ENCODE measurements at places on chromosomes 7 and 10.

GRCh38 chr7:74671602-74672001 is 14.1 kb downstream of the GTF2I start:
- no peak for DNase-seq

GRCh38 chr7:27213433-27214238 is 13.7 kb upstream of the HOXA13 start:
- no peak for DNase-seq

DNA sequence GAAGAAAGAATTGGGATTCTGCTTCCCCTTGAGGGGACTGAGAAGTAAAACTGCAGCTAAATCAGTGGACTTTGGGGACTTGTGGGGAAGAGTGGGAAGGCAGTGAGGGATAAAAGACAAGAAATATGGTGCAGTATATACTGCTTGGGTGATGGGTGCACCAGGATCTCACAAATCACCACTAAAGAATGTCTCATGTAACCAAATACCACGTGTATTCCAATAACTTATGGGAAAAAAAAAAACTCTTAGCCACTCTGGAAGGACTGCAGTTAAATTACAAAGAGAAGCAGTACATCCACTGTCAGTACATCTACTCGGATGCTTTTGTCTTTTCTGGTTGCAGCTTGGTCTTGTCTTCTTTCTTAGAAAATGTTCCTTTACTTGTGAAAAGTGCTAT is 27.4 kb upstream of the GOT1 start:
- no peak for DNase-seq

DNA sequence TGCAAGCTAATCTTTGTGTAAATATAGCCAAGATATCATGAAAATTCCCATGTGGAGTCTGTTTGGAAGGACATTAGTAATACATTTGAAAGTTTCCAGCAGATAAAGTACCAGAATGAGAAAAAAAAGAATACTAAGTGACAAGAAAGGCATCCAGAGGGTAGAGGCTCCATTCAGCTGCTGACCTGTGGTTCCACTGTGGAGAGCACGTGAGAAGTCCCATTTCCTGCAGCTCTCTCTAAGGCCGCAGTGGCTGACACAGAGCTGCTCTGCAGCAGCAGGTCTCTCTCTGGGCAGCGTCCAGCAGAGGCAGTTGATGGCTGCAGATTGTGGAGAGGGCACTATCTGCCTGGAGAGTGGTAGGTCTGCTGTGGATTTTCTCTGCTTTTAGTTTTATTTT is 100.1 kb upstream of the TMEM72 start:
- DNase-seq: no peak

DNA sequence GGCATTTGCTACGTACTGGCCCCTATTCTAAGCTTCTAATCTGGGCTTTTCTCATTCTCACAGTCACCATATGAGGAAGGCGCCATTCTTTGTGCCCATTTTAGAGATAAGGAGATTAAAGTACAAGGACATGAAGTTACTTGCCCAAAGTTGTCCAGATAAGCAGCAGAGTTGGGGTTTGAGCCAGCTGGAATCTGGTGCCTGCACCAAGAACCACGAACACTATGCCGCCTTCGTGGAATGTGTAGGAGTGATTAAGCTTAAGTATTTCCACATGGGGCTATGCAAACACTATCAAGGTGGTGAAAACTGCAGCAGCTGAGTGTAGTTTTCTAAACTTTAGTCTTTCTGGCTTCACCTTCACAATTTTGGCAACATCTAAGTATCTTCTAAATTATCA is 342.7 kb upstream of the ETV1 start:
- no peak for DNase-seq

- DNase-seq: no peak
These were observed 2.0 kb downstream of the TRAPPC14 start for GRCh38 chr7:100156331-100157068.

DNA sequence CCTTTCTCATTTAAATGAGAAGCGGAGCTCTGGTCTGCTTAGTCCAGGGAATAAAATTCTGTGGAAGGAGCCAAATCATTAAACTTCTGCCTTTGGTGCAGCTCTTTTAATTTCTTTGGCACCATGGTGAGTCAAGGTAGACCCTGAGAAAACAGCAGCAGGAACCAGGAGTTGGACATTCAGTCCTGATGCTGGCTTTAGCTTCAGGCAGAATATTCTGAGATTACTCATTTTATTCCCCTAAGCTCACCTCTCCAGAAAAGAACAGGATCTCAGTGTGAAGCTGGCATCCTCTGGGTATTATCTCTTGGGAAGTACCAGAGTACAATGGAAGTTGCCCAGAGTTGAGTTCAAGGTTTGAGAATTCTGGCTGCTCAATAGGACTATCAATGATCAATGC is 211.6 kb upstream of the NRP1 start:
- DNase-seq: no peak

GRCh38 chr7:65722361-65722792 is 150.5 kb upstream of the VKORC1L1 start:
- DNase-seq: no peak

DNA sequence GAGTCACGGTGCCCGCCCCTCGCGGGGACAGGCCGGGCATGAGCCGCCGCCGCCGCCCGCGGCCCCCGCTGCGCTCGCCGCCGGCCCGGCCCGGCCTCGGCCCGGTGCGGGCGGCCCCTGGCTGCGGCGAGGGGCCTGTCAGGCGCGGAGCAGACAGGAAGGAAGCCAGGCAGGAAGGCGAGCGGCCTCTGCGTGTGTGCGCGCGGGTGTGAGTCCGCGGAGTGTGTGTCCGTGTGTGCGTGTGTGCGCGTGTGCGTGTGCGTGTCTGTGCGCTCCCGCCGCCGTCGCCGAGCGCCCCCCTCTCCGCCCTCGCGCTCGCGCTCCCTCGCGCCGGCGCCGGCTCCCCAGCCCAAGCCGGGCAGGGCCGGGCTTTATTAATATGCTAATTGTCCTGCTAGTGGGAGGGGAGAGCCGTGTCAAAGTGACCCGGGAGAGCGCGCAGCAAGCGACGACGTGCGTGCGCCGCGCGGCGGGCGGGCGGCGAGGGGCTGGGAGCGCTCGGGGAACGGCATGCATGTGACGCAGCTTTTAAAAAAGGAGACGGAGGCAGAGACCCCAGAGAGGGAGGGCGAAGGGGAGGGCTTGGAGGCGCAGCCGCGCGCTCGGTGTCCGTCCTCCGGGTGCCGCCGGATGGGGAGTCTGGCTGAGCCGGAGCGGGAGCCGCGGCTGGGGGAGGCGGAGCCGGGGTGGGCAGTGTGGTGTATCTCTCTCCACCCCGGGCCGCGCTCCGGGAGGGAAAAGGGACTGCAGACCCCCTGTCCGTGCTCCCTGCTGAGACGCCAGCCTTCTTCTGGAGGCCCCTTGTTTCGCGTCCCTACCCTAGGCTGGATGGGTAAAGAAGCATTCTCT is at the start of gene LDB1:
TSS of gene LDB1 (minus strand) at position 227 of the 849 bp plus-strand sequence. CDS start 258 bp downstream, outside the sequence.
- no peak for DNase-seq

DNA sequence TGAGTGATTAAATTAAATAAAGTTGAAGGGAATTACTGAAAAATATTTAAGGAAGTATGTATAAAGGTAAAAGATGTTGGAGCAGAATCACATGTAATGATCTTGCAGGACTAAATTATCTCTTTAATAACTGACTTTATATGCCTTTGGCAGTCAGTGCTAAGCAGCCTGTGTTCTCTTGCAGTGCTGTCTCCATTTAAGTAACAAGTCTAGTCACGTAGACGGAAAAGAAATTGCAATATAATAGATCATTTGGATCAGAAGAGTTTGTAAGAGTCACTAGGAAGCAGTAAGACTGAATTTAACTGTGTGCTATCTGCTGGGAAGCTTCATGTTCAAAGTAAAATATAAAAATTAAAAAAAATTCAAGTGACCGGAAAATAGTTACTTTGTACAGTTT is 21.4 kb downstream of the BZW2 start:
- DNase-seq: no peak

- DNase-seq: no peak
These were observed 436.8 kb upstream of the C7orf33 start for GRCh38 chr7:148153616-148154284.

- no peak for DNase-seq
These were observed 202.5 kb upstream of the AHR start for GRCh38 chr7:17095931-17096330.

- no peak for DNase-seq
These were observed 162.0 kb upstream of the RHEB start for GRCh38 chr7:151681726-151682125.

- no peak for DNase-seq
These were observed 278.7 kb downstream of the CCSER2 start for GRCh38 chr10:84607044-84607443.

DNA sequence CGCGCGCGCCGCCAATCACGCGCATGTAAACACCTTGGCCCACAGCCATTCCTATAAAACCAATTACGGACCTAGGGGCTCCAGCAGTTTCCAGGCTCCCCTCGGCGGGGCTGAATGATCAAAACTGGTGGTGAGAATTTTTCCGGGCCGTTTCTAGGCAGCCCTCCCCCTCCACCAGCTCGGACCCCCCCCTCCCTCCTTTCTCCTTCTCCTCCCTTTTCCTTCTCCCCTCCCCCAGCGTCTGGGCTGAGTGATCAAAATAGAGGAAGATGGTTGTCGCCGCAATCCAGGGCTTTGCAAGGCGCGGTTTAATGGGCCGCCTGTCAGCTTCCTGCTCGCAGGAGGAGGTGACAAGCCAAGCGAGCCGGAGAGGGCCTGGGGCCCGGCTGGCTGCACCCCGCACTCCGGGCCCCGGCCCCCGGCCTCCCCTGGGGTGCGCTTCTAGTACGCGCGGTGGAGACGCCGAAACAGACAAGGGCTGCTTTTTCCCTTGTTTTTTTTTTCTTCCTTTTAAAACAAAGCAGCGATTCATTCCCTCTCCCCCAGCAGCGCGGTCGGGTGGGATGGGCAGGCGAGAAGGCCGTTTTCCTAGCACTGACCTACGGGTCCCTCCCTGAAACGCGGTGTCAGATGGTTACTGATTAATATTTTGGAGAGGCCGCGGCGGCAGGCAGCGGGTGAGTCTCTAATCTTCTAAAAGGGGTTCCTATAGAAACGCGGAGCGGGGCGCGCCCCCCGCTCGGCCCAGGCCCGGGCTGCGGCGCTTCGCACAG is 528 bp upstream of the TNRC18 start:
- DNase-seq: peak; percentile 89

DNA sequence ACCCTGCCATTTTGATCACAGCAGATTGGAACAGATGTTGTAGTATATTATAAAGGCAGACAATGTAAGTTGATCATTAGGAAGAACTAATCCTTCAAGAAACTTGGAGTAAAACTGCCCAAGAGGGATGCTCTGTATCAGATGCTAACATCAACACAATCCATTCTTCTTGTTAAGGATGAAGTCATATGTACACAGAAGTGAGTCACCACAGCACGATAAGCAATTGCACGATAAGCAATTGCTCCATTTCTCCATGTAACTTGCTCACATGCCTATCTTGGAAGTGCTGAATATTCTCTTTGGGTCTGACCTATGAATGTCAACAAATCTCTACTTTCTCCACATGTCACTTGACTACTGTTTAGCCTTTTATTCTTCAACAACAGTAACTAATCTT is 41.5 kb upstream of the DMTF1 start:
- DNase-seq: no peak

DNA sequence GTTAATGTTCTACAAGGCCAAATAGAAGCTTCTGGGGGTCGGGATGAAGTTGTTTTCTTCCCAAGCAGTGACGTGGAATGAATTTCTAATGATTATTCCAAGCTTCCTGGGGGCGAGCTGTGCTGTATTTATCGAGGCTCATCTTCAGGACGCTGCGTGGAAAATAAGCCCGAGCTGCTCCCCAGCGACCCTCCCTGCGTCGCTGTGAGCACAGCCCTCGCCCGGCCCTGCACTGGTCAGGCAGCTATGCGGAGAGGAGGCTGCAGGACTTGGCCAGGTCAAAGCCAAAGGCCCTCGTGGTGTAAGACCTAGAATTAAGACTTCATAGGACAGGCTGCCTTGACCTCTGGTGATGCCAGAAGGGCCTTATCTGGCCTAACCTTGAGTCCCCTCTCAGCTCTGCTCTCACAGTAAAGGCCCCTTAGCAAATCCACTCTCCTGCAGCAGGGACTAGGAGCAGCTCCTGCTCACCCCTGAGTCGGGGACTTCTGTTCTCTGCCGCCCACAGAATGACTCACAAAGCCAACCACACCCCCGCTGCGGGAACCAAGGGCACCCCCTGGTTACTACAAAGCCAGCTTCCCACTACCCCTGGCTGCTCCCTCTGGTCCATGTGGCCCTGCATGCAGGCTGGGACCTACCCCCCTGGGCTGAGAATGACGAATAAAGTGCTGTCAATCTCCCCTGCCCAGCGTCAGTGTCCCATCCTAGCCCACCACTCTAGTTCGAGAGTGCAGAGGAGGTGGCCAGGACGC is 501.6 kb downstream of the TCERG1L start:
- no peak for DNase-seq

DNA sequence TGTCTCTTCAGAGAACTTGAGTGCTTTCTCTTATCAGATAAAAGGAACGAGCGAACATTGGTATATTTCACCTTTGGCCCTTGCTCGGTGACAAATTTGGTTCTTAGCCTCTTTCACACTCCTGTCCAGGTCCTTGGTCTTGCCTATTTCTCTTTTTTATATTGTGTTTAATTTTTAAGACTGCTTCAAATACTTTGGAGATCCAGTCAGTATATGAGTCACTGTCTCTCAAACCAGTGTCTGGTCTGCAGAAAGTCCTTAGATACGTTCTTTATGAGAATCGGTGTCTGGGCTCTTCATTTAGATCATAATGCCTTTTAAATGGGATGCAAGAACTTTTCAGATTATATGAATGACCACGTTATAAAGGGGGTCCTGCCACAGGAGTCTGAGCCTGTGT is 55.0 kb downstream of the PIK3AP1 start:
- peak; percentile 51 for DNase-seq
